A549 treated with AZD2906 at 1 μM for 4 hours (cell line): ENCODE measurements at places on chromosomes 2 and 18. TPM values are rescaled to one million over a fixed set of nuclear protein-coding genes. Genes with fewer than 3 reads are reported as not detected.

Gene DPP10
- not detected in 5 replicates for total RNA-seq

Gene CNDP1
- 0.08 TPM in 1 of 5 replicates, not detected in the others for total RNA-seq

Gene C2orf80
- total RNA-seq, result not detected in 5 replicates

Gene ZNF804A
- total RNA-seq, result not detected in 5 replicates

Gene NT5C1B
- total RNA-seq, result not detected in 5 replicates

Gene ALK
- total RNA-seq, result not detected in 5 replicates

Gene AQP12B
- total RNA-seq, result not detected in 5 replicates

Gene LRRTM1
- not detected in 5 replicates for total RNA-seq

Gene SERPINB13
- total RNA-seq, result not detected in 5 replicates

Gene GLB1L
- total RNA-seq, result 5.7 to 6.4 TPM (median 5.8 TPM) in 5 replicates

Gene SCYGR4
- total RNA-seq, result not detected in 5 replicates

Gene REV1
- 9.8 to 11.3 TPM (median 10.5 TPM) in 5 replicates for total RNA-seq

Gene TMSB10
- total RNA-seq, result 9,812 to 11,029 TPM (median 10,369 TPM) in 5 replicates

Gene LRATD1
- 0.09 to 0.17 TPM (median 0.14 TPM) in 5 replicates for total RNA-seq

Gene CCDC150
- 3.9 to 4.5 TPM (median 4.1 TPM) in 5 replicates for total RNA-seq

Gene RGPD4
- total RNA-seq, result 0.03 to 0.07 TPM (median 0.05 TPM) in 4 of 5 replicates, not detected in the other

Gene TUBA4B
- 0.10 to 0.32 TPM (median 0.12 TPM) in 5 replicates for total RNA-seq

Gene OTOS
- total RNA-seq, result 0.20 TPM in 1 of 5 replicates, not detected in the others

Gene CFAP53
- total RNA-seq, result 0.22 to 0.39 TPM (median 0.24 TPM) in 5 replicates

Gene MAP3K19
- not detected in 5 replicates for total RNA-seq

Gene C1D
- 32.4 to 52.9 TPM (median 34.1 TPM) in 5 replicates for total RNA-seq

Gene ATF2
- total RNA-seq, result 14.8 to 21.3 TPM (median 18.0 TPM) in 5 replicates

Gene MRPL53
- total RNA-seq, result 93.9 to 164 TPM (median 141 TPM) in 5 replicates

Gene ZNF385B
- 0.07 to 0.21 TPM (median 0.13 TPM) in 4 of 5 replicates, not detected in the other for total RNA-seq

Gene SP140L
- 2.7 to 3.8 TPM (median 3.1 TPM) in 5 replicates for total RNA-seq

Gene THSD7B
- total RNA-seq, result not detected in 5 replicates

Gene UGT1A5
- 0.03 to 0.09 TPM (median 0.05 TPM) in 3 of 5 replicates, not detected in the others for total RNA-seq
